ENCODE measurements at places on chromosomes 3 and 15. TPM values are rescaled to one million over a fixed set of nuclear protein-coding genes. Genes with fewer than 3 reads are reported as not detected.

GRCh38 chr15:72306211-72306785 lies 13.7 kb downstream of the CELF6 start:
- no peak for DNase-seq

DNA sequence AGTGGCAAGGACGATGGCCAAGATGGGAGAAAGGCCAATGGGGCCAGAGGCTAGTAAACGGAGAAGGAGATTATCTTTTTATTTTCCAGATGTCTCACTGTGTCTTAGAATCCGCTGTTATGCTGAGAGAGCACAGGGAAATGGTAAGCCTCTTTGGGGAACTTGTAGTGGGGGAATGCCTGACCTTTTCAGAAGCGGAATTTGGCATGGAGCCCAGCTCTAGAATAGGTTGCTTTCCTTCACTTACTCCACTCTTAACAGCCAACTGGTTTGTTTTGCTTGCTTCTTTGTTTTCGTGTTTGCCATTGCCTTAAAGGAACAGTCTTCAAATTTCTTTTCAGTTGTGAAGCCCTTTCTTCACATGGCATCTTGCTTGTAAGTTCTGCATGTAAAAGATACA lies 316.2 kb upstream of the THRB start:
- no peak for DNase-seq

DNA sequence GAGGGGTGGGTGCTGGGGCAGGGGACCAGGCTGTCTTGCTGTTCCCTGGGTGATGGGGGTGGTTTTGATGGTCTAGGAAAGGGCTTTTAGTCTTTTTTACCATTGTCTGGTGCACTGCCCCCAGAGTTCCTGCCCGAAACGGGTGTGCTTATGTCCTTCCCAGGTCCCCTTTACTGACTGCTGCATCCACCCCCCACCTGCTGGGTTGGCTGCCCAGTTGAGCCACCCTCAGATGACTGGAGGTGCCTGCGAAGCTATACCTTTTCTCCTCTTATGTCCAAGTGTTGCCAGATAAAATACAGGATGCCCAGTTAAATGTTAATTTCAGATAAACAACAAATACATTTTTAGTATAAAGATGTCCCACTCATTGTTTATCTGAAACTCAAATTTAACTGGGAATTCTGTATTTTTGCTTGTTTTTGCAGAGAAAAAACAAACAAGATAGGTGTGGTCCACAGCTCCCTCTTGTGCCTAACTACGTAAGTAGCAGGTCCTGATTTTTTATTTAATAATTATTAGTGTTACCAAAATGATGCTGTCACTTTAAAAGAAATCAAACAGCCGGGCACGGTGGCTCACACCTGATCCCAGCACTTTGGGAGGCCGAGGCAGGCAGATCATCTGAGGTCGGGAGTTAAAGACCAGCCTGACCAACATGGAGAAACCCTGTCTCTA lies 6.1 kb upstream of the RPP14 start:
- DNase-seq, result no peak

The KBTBD13 gene
- 0.97 TPM for total RNA-seq

GRCh38 chr3:48899273-48899672 lies 591 bp upstream of the SLC25A20 start:
- no peak for DNase-seq

DNA sequence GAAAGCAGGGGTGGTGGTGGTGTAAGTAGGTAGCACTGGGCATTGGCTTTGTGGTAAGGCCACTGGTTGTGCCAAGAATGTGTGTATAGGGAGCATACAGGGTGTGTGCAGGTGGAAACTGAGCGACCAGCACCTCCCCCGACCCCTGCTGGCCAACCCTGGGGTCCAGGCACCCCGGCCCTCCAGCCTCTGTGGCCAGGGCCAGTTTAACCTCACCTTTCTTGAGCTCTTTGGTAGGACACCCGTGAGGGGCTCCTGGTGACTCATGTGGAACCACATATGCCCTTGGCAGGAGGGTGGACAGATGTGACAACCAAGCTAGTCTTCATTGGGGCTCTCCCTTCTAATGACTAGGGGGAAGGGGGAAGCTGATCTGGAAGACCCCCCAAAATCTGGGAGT lies 19.5 kb downstream of the SHF start:
- no peak for DNase-seq

The MAGI1 gene
- 3.1 TPM for total RNA-seq

GRCh38 chr3:112498914-112499711 lies at the start of gene BTLA:
BTLA (minus strand) TSS chr3:112499472; CDS start chr3:112499358, 114 bp downstream.
- no peak for DNase-seq

DNA sequence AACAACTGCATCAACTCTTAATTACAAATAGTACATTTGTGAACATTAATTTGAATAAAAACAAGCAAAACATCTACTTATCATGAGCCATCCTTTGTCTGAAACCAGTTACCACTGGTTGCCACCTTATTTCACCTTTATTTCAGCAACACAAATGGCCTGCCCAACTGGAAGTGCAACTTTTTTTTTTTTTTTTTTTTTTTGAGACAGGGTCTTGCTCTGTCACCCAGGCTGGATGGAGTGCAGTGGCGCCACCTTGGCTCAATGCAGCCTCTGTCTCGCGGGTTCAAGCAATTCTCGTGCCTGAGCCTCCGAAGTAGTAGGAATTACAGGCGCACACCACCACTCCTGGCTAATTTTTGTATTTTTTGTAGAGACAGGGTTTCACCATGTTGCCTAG lies 13.1 kb downstream of the WDR82 start:
- no peak for DNase-seq

DNA sequence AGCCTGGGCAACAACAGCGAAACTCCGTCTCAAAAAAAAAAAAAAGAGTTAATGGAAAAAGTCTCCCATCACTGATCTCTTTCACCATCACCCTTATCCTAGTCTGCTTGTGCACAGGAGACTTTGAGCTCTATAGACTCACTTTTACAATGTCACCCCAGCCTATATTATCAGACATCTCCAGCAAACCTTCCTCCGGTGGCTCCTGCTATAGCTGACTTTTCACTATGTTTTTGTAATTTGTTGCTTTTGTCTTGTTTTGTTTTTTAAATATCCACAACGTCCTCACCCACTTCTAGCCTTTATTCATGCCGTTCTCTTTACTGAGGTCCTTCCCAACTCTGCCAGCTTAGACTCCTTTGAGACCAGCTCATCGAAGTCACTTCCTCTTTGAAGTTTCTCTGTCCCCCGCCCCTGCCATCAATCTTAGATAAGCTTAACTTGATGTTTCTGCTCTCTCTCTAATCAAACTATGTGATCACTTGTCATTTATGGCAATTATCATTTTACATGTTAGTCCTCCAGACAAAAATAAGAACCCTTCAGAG lies 82.7 kb upstream of the CHD2 start:
- no peak for DNase-seq

The GOLGA8M gene
- not detected for total RNA-seq

Measured in gastrocnemius medialis (tissue), 4 donors.